Fibroblast of upper back skin (primary cell): ENCODE measurements at places on chromosomes 7 and 10.

- peak; percentile 27 for DNase-seq
Measured at GRCh38 chr10:18195060-18195799, 55.0 kb downstream of the CACNB2 start.

GRCh38 chr10:13302821-13303555 lies 3.1 kb upstream of the PHYH start:
- DNase-seq = no peak

GRCh38 chr7:46542076-46542475 lies 621.0 kb upstream of the IGFBP3 start:
- DNase-seq = no peak

- DNase-seq = no peak
Measured at GRCh38 chr7:54397836-54398612, 144.2 kb upstream of the VSTM2A start.

GRCh38 chr7:103048833-103049232 lies 25.8 kb downstream of the FBXL13 start:
- DNase-seq = no peak

DNA sequence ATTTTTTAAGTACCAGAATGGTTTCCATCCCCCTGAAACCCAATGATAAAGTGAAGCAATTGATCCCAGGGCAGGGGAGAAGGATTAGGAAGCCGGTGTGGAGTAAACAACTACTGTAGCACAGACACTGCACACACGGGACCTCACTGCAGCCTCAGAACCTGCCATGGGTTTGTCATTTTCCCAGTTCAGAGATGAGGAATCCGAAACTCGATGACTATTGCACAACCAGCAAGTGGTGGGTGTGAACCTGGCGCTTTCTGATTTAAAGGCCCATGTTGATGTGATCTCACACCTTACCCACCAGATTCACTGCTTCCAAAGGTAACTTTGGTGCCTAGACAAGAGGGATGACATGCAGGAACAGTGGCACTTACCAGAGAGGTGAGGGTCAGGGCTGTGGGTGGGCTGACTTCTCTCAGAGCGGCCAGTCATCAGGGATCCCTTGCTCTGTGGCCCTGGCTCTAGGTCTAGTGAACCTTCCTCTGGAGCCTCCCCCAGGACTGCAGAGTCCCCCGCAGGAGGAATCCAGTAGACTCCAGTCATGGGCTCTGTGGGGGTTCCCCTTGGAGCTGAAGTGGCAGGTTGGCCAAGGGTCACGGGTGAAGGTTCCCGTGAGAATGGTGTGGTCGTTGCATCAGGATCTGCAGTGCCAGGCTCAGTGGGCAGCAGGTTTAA lies 62.8 kb downstream of the PKD1L1 start:
- no peak for DNase-seq

GRCh38 chr7:52936750-52937149 lies 98.7 kb upstream of the POM121L12 start:
- DNase-seq = no peak

DNA sequence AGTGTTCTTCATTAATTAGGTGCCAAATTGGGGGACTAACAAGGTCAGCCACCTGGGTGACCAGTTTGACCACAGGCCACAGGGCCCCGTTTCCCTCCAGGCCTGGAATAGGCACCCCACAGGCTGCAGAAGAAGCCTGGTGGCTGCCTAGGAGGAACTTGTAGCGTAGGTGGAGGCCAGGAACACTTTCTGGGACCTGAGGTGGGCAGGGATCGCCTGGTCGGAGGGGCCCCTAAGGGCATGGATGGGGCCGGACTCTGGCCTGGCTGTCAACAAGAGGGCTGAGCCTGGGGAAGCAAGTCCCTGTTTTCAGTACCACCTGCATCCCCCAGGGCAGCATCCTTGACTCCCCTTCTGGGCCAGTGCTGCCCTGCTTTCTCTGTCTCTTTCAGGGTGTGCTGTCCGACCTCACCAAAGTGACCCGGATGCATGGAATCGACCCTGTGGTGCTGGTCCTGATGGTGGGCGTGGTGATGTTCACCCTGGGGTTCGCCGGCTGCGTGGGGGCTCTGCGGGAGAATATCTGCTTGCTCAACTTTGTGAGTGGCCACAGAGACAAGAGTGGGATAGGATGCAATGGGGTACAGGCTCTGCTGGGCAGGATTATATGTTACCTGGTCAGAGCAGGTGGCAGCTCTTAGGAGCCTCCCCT lies 30.7 kb upstream of the SH2D4B start:
- no peak for DNase-seq

DNA sequence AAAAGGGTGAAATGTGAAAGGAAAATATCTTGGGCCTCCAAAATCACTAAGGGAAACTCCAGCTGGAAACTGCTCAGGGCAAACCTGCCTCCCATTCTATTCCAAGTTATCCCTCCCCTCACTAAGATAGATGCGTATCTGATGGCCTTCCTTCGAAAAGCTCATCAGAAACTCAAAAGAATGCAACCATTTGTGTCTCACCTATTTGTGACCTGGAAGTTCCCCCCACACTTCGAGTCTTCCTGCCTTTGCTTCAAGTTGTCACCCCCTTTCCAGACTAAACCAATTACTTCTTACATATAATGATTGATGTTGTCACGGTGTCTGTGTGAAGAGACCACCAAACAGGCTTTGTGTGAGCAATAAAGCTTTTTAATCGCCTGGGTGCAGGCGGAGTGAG lies 69.3 kb downstream of the ST8SIA6 start:
- no peak for DNase-seq

- DNase-seq = peak; percentile 87
Measured at GRCh38 chr10:16867556-16867955, 50.3 kb upstream of the RSU1 start.

GRCh38 chr10:78831461-78831860 lies 237.3 kb upstream of the ZMIZ1 start:
- DNase-seq = peak; percentile 35

DNA sequence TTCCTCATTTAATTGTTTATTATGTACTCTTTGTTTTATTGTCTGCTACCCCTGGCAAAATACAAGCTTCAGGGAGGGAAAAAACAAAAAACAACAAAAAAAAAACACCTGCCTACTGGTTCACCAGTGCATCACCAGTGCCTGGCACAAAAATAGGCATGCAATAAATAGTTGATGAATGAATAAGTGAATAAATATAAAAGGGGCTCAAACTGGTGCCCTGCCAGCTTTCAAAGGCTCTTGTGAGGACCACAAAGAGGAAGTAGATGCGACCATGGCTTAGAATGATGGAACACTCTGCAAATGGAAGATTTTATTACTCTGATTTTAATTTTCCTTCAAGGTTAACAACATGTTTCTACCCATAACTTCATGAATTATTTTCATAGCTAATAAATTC lies 213.0 kb upstream of the INHBA start:
- no peak for DNase-seq

GRCh38 chr10:71512761-71513539 lies 116.2 kb downstream of the CDH23 start:
- DNase-seq = peak; percentile 8

DNA sequence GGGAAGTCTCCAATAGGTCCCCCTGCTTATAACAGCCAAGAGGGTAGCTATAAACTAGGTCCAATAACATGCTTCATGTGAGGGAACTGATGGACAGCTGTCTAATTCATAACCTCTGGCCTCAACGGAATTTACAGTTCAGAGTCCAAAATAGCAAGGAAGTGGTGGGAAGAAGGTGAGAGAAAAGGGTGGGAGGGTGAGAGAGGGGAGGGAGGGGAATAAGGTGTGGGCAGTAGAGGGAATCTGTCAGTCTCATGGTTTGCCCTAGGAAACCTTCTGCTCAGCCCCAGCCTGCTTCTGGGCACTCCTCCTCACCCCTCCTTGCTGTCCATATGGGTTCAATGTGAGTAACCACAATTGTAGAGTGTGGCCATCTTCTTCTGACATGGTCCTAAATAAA lies 133.4 kb upstream of the ADO start:
- DNase-seq = no peak

- no peak for DNase-seq
Measured at GRCh38 chr10:124356701-124357560, 61.8 kb downstream of the OAT start.

- no peak for DNase-seq
Measured at GRCh38 chr10:70426823-70427222, 14.7 kb downstream of the NODAL start.

DNA sequence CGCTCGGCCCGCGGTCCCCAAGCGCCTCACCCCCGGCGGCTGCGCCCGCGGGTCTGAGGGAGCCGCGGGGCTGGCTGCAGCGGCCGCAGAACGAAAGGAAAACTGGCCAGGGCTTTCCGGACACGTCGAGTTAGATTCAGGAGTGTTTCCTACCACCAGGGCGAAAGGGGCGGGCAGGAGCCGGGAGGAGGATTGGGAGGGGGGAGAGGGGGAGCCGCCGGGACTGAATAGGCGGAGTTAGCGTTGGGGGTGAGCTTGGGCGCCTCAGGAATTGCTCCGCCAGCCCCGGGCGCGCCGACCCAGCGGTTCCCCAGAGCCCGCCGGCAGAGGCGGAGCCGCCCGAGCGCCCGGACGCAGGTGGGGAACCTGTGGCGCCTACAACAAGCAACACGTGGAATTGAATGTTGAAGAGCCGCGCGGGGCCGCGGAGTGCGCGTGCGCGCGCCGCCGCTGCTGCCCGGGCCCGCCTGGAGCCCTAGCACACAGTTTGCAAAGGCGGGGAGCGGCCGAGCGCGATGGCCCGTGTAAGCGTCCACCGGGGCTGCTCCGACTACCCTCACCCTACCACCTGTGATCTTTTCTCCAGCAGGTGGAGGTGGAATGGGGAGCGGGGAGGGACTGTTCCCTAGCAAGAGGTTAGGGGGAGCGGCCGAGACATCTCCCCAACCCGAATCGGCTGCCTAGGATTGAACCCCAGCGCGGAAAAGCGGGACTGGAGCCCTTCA lies at the start of gene CADPS2:
TSS of gene CADPS2 (minus strand) at position 104 of the 725 bp plus-strand sequence. CDS start 123 bp downstream, outside the sequence.
- peak; percentile 68 for DNase-seq

- DNase-seq = no peak
Measured at GRCh38 chr7:41287559-41288335, 415.1 kb downstream of the INHBA start.

- DNase-seq = no peak
Measured at GRCh38 chr7:109549471-109550193, 980.0 kb downstream of the DNAJB9 start.

DNA sequence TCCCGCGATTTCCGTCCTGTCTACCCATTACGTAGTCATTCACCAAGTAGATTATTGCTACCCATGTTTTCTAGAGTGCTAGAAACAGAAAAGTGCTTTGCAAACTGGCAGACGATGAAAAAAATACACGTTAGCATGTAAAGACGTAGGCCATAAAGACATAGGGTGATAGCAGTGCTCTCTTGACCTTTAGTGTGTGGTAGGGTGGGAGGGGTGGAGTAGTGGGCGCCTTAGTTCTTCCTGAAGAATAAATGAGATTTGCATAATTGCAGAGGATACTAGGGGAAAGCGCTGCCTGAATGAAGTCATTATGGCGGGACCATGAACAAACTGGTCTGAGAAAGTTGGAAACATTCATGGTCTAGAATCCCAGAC lies 948 bp downstream of the ZNF485 start:
- no peak for DNase-seq

- DNase-seq = peak; percentile 69
Measured at GRCh38 chr7:121083138-121083789, 94.8 kb downstream of the CPED1 start.

- DNase-seq = no peak
Measured at GRCh38 chr10:17833656-17834055, 24.5 kb downstream of the MRC1 start.

DNA sequence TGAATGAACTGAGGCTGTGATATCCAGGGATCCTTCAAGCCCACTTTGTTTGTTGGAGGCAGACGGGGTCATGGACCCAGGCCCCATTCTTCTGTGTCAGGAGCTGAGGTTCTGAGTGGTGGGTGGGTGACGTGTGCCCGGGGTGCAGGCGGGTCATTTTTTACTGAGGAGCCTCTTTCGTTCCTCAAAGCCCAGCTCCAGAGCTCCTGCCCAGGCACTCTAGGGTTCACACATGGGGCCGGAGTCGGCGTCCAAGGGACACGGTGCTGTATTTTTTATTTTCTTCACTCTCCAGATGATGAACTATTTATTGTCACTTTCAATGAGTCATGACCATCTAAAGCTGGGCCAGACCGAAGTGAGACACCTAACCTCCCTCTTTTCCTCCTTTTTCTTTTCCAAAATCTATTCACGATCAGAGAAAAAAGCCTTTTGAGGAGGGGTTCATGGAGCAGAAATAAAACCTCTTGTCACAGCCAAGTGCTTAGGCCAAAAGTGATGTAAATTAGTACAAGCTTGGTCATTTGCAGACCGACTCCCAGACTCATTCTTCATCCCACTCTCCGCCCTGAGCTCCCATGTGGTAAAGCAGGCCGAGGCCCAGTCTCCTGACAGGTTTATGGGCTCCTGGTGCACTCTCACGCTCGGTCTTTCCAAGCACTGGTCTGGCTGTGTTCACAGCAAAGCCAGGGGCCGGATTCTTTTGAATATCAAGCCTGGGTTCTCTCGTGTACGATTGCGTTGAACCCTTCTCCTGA lies 41.4 kb upstream of the PITRM1 start:
- DNase-seq = no peak

DNA sequence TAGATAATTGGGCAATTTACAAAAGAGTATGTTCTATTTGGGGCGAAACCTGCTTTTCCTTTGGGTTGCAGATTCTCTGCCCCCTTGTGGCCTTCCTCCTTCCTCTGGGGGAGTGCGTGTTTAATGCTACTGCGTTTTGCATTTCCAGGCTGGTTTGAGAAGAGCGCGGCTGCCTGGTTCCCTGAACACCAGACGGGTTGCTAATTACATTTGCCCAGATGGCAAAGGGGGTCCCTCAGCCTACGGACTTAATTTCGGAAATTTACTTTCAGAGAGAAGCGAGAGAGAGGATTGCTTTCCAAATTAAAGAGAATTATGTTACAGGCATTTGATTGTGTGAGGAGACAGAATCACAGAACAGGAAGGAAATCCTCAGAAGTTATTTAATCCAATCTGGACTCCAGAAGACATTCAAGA lies 91.9 kb upstream of the JAZF1 start:
- DNase-seq = peak; percentile 62

DNA sequence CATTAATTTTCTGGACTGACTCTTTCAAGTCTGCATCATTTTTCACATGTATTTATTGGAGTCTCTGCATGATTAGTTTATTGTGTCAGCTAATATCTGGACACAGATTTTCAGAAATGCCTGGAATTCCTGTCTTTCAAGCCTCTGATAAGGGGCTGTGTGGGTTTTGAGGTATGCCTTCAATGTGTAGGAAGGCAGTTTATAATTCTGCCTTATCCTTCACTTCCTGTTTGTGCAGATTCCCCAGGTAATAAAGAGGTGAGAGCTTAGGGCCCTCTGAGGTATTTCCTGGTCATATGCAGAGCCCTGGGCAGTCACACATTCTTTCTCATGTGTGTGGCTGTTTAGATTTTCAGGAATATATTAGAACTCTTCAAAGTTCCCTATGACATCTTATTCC lies 79.4 kb upstream of the PRKCQ start:
- DNase-seq = no peak

GRCh38 chr7:117383046-117383445 lies 44.2 kb downstream of the ASZ1 start:
- DNase-seq = no peak

GRCh38 chr10:99520040-99520846 lies 12.5 kb upstream of the NKX2-3 start:
- no peak for DNase-seq

DNA sequence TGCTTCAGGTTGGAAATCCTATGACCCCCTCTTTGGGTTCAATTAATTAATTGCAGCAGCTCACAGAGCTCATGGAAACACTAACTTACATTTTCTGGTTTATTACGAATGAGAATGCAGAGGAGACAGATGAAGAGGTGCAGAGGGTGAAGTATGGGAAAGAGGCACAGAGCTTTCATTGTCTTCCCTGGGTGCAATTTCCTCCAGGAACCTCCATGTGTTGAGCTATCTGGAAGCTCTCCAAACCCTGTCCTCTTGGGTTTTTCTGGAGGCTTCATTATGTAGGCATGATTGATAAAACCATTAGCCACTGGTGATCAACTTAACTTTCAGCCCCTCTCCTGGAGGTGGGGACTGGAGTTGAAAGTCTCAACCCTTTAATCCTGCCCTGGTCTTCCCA lies 133.0 kb upstream of the AUTS2 start:
- DNase-seq = no peak
